ENCODE measurements at places on chromosomes 4 and X. TPM values are rescaled to one million over a fixed set of nuclear protein-coding genes. Genes with fewer than 3 reads are reported as not detected.

DNA sequence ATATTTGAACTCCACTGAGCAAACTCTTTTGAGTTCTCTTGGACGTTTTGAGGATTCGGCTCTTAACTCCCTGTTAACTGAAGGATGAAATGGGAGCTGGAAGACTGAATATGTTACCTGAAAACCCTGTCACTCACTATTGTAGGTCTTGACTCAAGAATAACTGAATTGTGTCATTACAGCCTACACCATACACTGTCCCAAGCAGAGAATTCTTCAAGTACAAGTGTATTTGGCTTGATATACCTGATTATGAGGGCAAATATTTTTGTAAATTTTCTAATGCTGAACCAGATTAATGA, 276.1 kb downstream of the CFAP299 start:
- DNase-seq: no peak

GRCh38 chr4:93179044-93179443, 649.5 kb upstream of the ATOH1 start:
- DNase-seq: no peak

Gene TRIM61
- not detected for total RNA-seq

Gene PDCL2
- total RNA-seq: not detected

Gene AMTN
- total RNA-seq: not detected

- DNase-seq: no peak
Observed at GRCh38 chrX:3609810-3610209, 103.6 kb downstream of the PRKX start.

DNA sequence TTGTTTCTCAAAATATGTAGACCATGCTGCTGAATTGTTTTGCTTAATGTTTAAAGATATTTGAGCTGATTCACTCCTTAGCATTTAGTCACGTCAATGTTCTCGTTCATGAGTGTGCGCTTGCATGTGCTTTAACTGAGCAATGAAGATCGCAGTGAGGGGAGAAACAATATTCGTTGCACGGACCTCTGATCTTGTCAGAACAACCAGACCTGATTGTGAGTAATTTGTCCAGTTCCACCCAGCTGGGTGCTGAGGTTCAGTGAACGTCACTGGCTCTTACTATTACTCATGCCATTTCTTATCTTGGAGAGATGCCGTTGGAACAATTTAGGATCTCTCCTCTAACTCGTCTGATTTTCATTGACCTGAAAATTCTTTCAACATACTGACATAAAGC, 15.0 kb upstream of the PRKX start:
- no peak for DNase-seq

GRCh38 chrX:2251211-2251610, 249.6 kb downstream of the DHRSX start:
- no peak for DNase-seq

DNA sequence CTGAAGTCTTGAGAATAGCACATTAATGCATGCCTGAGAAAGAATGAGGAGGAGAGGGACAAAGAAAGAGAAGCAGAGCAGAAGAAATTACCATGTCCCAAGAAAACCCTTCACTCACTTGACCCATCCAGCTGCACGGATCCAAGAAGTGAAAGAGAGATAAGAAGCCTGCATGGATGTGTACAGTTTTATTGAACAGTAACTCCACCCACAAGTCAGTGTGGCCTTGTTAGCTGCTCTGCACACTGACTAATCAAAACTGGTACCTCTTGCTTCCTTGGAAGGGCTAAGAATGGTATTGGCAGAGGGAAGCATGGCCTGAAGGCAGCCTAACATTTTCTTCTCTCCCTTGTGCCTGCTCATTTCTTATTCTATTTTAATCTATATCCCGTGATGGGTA, 163.9 kb downstream of the SLC7A11 start:
- no peak for DNase-seq

- DNase-seq: no peak
Observed at GRCh38 chr4:169229571-169230028, 41.2 kb downstream of the SH3RF1 start.

Data from vagina (tissue), 2 donors.